ENCODE measurements at places on chromosomes 1 and 21.
A peak's percentile ranks its signal among the peaks of the same experiment; 100 is the strongest.

- no peak for DNase-seq
Measured at GRCh38 chr1:4670265-4670664, 15.9 kb downstream of the AJAP1 start.

- DNase-seq = peak; percentile 86
Measured at GRCh38 chr1:43565600-43566360, 35.1 kb downstream of the PTPRF start.

DNA sequence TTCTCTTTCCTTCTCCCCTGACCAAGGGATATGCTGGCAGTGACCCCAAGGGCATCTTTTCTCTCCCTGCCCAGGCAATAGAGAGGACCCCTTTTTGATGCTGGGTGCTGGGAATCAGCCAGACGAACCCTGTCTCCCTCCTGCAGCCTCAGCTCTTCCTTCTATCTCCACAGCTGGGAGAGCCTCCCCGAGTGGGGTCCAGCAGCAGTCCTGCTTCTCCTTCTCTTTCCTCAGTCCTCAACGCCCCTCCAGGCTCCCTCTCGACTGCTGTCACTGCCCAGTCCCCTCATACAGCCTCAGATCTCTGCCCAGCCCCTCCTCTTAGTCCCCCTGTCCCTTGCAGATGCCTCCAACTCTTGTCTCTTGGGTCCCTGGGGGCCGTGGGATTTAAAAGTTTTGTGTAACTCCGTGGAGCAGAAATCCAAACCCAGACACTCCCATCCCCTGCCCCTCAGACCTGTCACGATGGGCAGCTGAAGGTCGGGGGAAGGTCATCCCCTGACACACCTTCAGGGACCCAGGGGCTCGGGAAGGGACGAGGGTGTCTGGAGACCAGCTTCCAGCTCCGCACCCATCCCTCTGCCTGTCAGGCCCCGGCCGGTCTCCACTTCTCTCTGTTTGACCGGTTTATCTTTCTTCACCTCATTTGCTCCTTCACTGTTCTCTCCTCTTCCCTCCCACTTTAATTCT lies 5.8 kb upstream of the ETV3L start:
- DNase-seq = no peak

DNA sequence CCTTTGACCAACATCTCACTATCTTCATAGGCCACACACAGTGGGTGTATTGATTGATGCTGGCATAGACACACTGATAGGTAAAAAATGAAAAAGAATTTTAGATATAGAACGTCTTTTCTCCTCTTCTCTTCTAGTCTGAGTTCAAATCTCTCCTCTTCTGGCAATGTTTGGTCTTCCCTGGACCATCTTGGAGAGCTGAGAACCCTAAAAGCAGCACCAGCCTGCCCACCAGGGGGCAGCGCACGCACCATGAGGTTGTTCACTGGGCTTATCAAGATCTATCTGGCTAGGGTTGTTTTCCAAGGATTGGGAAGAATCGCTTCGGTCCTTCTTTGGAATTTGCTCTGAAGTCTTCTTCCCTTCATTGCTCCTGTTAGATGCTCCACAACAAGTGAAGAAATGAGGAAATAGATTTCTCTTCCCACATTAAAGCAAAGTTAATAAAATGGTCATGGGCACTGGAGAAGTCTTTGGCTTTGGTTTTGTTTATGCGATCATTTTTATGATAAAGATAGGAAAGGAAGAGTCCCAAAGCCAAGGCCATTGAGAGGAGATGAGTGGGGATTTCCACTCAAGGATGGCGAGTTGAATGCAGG lies 104.0 kb upstream of the OLIG2 start:
- DNase-seq = no peak

- DNase-seq = no peak
Measured at GRCh38 chr1:225430301-225430700, 2.5 kb upstream of the LBR start.

DNA sequence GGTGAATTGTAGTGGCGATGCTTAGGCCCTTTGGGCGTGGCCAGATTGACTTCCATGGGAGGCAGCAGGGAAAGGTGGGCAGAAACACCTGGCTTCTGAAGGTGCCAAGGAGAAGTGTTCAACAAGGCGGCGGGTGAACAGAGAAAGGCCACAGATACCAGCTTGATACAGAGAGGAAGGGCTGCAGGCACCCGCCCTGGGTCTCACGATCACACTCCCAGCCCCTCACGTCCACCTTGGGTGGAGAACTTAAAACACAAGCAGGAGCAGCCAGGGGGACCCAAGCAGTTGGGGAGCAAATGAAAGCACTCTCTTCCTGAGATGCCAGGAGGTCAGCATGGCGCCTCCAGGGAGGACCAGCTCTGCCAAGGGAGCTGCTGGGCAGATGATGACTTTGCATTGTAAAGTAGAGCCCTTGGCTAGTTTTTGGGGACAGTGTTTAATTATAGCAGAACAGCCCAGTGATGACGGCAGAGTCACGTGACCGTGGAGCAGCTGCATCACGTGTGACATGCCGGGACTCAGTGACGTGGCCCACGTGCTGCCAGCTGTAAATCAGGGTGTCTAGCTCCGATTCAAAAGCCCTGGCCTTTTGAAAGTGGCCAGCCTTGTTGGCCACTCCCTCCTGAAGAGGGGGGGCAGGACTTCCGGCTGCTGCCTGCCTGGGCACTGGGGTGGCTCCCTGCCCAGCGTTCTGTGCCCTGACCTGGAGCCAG lies 19.0 kb downstream of the SLC37A1 start:
- no peak for DNase-seq

GRCh38 chr21:17828223-17828622 lies 9.1 kb upstream of the C21orf91 start:
- DNase-seq = no peak

DNA sequence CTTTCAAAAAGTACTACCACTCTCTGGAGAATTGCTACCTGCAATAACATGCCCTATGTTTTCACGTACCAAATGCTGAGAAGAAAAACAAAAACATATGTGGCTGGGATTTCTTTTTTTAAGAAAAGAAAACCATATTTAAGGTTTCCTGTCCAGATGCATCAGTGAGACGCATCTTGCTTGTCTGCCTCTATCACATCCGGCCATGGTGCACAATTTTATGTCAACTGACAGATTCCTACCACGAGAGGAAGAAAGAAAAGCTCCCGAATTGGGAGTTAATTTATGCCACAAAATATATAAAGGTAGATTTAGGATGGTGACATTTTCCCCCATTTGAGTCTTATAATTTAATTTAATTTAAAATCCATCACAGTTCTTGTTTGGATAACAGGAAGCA lies 62.3 kb upstream of the COL24A1 start:
- no peak for DNase-seq

GRCh38 chr1:202061055-202061454 lies 50.7 kb downstream of the ELF3 start:
- no peak for DNase-seq

DNA sequence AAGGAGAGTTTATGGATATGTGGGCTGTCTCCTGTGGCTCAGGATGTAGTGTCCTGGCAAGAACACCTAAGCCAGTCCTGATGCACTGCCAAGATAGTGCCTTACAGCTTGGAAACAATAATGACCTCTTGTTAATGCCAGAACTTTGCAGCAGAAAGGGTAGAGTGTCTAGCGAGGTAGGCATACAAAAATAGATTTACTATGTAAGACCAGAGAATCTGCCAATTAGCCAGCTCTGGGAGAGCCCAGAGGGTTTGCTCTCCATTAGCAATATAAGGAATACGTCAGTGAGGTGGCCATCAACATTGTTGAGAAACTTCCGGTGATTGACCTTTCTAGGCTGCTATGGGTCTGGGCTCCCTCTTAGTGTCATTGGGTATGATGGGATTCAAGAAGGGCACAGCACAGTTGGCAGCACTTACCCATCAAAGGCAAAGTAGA lies 178.5 kb upstream of the GALNT2 start:
- DNase-seq = no peak

Measured in left forelimb (tissue), 1 donor.